ENCODE measurements at places on chromosomes 12 and 14.

DNA sequence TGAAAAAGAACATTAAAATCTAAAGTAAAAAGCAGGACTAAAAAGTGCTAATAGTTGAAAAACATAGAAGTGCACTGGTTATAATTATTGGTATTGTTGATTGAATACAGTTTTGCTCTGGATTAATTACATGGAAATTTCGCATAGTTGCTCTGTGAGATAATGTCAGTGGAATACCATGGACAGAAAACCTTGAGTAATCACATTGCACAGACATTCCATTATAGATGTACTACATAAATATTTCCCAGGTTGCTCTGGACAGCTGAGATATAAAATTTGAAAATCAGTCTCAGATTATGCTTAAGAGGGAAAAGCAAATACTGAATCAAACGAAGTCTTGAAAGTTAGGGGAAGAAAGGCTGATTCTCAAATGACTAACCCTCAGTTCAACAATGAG is 439.3 kb upstream of the FLRT2 start:
- no peak for DNase-seq

- DNase-seq, result peak; percentile 98
Measured at GRCh38 chr12:69534389-69534822, 50.9 kb upstream of the CCT2 start.

GRCh38 chr14:73369428-73369827 is 88.9 kb downstream of the NUMB start:
- no peak for DNase-seq

DNA sequence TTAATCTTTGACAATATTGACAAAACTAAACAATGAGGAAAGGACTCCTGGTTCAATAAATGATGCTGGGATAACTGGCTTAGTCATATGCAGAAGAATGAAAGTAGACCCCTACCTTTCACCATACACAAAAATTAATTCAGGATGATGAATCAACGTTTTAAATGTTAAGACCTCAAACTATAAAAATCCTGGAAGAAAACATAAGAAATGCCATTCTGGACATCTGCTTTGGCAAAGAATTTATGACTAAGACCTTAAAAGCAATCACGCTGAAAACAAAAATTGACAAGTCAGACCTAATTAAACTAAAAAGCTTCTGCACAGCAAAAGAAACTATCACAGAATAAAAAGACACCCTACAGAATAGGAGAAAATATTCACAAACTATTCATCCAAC is 97.4 kb downstream of the LMNTD1 start:
- no peak for DNase-seq

GRCh38 chr12:72230589-72230988 is 41.6 kb upstream of the TRHDE start:
- no peak for DNase-seq

GRCh38 chr12:84572196-84572595 is 340.4 kb downstream of the SLC6A15 start:
- DNase-seq, result no peak

DNA sequence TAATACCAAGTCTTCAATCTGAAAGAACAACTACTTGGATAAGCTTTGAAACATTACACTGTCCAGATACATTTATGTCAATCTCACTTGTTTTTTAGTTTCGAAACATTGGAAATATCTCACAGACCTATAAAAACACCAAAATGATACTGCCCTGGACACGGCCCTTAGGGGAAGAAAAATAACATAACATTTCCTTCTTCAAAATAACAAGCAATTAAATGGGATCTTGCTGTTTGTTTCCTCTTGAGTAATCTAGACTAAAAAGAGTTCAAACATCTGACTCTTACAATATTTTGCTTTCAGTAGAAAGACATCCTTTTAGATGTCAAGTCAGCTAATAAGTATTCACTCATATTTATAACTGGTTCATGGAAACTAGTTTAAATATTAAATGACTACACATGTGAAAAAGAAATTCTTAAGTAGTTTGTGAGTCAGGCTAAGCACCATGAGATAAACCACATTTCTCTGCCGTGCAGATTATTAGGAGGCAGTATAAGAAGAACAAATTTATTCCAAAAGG is 87.5 kb downstream of the EPS8 start:
- no peak for DNase-seq

DNA sequence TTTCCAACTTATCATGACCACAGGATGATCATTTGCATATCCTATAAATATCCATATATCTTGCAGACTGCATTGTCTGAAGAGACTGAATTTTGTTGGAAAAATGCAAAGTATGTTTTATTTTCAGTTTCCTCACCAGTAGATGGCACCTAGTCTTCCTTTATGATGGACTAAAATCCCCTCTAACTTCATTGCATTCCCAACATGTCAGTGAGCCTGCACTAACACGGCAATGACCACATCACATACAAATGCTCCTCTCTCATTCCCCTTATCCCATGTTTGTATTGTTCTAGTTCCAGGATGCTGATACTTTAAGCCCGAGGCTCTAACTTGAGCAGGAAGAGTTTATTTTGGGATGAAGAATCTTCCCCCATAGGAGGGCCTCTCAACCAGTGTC is 24.7 kb upstream of the MYBPC1 start:
- no peak for DNase-seq

DNA sequence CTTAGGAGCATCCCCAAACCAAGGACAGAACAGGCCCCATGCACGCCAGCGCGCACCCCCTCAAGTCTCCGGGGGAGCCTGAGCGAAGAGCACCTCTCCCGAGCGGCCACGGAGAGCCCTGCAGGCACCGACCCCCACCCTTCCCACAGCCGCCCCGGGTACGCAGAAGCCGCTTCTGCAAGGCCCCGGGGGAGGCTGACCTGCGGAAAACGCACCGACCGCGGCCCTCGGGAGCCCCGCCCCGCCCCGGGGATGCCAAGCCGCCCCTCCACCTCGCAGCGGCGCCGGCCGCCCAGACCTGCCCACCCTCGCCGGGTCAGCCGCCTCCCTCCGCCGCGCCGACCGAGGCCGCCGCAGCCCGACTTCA is 385 bp downstream of the CAPRIN2 start:
- DNase-seq, result no peak

DNA sequence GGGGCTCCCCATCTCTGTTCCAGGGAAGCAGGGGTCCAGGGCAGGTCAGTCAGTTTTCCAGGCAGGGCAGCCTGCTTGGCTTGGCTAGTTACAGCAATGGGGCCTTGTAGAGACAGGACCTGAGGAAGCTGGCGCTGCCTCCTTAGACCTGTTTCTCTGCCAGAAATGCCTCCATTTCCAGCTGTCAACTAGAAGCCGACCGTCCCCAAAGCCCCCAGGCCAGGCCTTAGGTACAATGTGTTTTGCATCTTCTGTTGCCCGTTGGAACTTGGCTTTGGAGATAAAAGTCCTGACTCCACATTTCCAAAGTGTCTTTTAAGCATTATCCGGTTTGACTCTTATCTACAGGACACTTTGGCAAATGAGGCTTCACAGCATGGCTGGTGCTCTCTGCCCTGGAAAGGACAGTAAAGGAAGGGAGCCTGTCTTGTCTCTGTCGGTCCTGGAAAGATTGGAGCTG is 42.6 kb downstream of the KRT80 start:
- no peak for DNase-seq

DNA sequence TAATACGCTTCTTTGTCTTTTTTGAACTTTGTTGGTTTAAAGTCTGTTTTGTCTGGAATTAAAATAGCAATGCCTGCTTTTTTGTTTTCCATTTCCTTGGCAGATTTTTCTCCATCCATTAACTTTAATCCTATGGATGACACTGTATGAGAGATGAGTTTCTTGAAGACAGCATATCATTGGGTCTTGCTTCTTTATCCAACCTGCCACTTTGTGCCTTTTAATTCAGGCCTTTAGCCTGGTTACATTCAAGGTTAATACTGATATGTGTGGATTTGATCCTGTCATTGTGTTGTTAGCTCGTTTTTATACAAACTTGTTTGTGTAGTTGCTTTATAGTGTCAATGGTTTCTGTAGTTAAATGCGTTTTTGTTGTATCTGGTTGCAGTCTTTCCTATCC is 168.0 kb downstream of the NTS start:
- no peak for DNase-seq

- DNase-seq, result no peak
Measured at GRCh38 chr14:70108419-70108818, 80.3 kb downstream of the SLC8A3 start.

DNA sequence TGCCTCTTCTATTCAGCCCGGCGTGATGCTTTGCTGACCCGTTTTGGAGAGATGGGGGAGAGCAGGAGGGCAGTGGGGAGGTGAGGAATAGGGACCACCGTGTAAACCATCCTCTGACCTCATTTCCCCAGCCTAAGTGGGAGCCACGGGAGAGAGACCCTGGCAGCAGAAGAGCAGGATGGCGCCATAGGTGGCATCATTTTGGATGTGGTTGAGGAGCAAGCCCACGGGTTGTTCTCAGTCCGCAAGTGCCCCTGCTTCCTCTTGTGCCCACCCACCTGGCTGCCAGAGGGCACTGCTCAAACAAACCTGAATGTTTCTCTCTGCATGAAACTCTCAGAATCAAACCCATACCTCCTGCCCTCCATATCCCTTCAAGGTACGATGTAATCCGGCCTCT is 10.7 kb upstream of the UBC start:
- no peak for DNase-seq

- no peak for DNase-seq
Measured at GRCh38 chr12:13288937-13289652, 92.6 kb downstream of the EMP1 start.

GRCh38 chr12:19000836-19001235 is 128.7 kb upstream of the PLEKHA5 start:
- DNase-seq, result no peak

- no peak for DNase-seq
Measured at GRCh38 chr12:66640691-66641460, 38.0 kb downstream of the GRIP1 start.

DNA sequence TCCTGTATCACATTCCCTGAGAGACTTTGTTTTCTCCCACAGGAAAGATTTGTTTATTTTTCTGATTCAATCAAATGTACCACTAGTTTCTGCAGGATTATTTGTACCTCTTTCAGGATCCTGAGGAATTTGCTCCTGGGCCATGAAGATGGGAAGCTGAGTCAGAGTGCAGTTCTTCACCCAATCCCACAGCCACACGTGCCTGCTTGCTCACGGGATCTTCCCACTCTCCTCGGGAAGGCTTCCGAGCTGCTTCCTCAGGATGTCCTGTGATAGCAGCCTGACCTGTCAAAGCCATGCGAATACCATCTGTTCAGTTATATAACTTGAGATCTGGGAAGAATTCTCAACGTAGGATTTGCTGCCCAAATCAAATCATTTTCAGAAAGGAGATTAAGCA is 41.8 kb upstream of the HIF1A start:
- no peak for DNase-seq

- no peak for DNase-seq
Measured at GRCh38 chr12:92389466-92389865, 243.8 kb upstream of the BTG1 start.

DNA sequence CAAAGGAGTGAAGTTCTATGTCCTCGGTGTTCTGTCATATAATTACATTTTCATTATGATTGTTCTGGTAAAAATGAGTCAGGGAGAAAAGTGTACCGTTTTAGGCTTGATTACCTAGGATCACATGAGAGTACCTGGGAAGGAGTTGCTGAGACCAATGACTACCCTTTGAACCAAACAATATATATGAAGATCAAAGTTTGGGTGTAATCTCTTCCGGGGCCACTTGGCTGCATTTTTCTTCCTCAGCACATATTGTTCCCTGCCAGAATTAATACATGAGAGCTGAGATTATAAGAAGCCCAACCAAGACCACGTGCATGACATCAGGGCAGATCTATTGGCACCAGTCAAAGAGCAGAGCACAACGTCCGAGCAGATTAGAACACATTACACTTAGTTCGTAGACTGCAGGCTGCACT is 41.1 kb upstream of the DHRS7 start:
- DNase-seq, result no peak

GRCh38 chr12:48629541-48629940 is 52.5 kb downstream of the KANSL2 start:
- no peak for DNase-seq

DNA sequence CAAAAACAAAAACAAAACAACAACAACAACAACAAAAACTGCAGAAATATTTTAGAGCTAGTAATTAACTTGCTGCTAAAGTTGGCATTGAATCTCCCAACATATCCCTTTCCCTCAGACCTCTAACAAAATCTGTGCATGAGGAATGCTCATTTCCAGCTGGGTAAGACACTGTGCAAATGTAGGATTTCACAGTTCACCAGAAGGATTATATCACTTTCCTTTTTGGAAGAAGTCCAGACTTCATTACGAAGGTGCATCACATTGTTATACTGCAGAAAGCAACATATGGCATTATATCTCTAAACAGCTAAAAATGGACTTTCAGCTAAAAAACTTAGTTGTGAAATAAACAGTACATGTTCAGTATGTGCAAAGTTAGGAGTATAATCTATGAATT is 341.8 kb downstream of the FSCB start:
- DNase-seq, result no peak

- no peak for DNase-seq
Measured at GRCh38 chr12:75759842-75760572, 248.6 kb upstream of the KRR1 start.

DNA sequence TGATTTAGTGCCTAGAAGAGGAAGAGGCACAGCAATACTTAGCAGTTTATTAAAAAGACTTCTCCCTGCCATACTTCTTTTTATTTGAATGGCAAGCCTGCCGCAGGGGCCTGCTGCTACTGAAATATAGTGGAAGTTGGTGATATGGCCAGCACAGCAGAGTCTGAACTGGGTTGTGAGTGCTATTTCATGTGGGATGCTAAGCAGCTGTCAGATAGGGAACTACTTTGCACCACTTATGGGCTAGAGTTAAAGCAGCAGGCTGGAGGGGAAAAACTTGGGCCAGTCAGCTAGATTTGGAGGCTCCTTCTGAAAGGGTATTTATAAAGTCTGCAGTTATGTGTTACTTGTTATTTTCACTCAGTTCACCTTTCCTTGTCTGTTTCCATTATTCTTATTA is 299.0 kb upstream of the E2F7 start:
- no peak for DNase-seq

- DNase-seq, result no peak
Measured at GRCh38 chr14:79395061-79395460, 816.2 kb downstream of the DIO2 start.

GRCh38 chr12:64877363-64878004 is 53.0 kb downstream of the TBC1D30 start:
- no peak for DNase-seq

DNA sequence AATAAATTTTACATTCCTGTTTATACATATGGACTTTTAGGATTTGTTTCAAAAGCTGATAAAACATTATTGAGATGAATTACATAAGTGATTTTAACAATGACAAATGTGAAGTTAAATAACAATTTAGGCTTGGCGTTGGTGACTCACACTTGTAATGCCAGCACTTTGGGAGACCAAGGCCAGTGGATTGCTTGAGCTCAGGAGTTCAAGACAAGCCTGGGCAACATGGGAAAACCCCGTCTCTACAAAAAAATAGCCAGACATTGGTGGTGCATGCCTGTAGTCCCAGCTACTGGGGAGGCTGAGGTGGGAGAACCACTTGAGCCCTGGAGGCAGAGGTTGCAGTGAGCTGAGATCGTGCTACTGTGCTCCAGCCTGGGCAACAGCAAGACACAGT is 7.4 kb downstream of the ACOT2 start:
- no peak for DNase-seq

GRCh38 chr14:94681300-94682060 is 69.3 kb downstream of the SERPINA3 start:
- no peak for DNase-seq
